ENCODE measurements at places on chromosomes 6 and 20.

GRCh38 chr20:33053291-33054106, at the start of gene BPIFB3:
Gene BPIFB3 (plus strand): TSS chr20:33053903. CDS start chr20:33055436, 1,533 bp downstream.
- no peak for DNase-seq

DNA sequence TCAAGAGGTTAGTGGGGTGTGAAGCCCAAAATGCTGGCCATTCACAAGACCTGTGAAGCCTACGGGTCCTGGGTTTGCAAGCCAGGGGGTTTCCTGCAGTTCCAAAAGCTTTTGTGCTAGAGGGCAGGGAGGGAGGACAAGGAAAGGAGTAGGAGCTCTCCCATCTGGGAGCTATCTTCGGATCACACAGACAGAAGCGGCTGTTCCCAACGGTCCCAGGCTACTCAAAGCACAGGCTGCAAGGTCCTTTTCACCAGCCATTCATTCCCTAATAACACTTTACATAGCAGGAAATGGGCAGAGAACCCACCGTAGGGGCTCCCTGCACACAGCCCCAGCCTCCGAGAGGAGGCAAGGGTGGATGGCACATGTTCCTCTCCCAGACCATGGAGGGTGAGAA, 296.9 kb downstream of the FOXC1 start:
- DNase-seq = no peak

DNA sequence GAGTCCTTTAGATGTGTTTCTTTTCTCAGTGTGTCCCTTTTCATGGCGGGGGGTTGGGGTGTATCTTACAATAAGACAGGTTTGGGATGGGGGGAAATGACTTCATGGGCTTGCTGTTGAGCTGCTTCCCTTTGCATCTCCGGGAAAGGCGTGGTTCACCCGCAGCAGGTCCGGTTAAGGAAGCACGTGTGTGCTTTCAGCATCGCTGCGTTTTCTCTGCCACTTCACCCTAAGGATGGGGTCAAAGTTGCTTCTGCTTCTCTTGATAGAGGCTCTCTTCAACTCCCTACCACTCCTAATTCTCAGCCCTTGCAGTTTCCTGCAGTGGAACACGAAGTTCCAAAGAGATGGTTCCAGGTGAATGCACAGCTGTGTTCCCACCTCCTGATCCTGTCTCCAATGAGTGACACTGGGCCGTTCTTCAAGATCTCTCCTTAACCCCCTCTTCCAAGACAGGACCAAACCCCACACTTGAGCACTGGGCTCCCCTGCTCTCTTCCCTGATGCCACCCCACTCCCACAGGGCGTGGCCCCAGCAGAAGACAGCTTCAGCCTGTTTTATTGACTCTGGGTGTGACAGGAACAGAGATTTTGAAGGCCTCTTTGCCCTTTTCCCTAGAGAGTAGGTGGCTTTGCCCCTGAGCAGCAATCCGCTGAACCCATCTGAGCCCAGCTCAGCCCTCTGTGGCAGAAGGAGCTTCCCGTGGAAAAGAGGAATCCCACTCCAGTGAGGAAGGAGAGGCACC, 85.2 kb downstream of the PLEKHG1 start:
- no peak for DNase-seq

DNA sequence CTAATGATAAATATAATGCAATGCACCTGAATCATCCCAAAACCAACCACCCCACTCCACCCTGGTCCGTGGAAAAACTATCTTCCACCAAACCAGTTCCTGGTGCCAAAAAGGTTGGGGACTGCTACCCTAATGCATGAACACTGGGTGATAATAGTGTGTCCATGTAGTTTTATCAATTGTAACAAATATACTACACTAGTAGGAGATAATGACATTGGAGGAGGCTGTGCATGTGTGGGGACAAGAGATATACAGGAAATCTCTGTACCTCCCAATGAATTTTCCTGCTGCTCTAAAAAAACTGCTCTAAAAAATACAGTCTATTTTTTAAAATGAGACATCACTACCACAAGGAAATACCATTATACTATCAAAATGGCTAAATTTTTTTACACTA, 20.5 kb downstream of the CEP85L start:
- no peak for DNase-seq

GRCh38 chr6:107369493-107369892, 89.9 kb downstream of the PDSS2 start:
- no peak for DNase-seq

- peak; percentile 34 for DNase-seq
Measured at GRCh38 chr6:27078734-27079357, 168.7 kb upstream of the PRSS16 start.

GRCh38 chr6:41881506-41881905, 13.7 kb downstream of the USP49 start:
- no peak for DNase-seq

DNA sequence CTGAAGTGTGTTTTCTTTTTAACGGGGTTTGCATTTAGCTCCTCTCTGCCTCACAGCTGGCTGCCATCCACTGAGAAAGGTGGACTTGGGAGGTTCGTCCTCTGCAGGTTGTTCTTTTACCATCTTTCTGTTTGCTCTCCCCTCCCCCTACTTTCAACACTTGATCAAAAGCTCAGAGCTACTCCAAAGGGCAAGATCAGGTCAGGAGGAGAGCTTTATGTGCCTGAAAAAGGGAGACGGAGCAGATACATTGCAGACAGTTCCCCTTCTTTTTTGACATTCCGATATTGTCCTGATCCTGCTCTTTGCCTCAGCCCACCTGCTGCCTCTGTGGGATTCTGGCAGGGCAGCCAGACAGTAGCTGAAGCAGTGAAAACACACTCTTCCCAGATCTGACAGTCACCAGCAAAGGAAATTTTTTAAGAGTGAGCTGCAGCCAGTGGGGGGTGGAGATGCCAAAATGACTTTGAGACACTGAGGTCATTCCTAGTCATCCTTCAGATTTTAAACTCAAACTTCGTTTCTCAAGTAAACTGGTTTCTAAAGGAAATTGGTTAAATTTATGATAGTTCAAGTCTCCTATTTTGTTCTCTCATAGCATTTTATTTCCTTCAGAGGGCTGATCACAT, 26.5 kb downstream of the SMLR1 start:
- DNase-seq = no peak

- no peak for DNase-seq
Measured at GRCh38 chr6:5710516-5710915, 296.2 kb downstream of the NRN1 start.

DNA sequence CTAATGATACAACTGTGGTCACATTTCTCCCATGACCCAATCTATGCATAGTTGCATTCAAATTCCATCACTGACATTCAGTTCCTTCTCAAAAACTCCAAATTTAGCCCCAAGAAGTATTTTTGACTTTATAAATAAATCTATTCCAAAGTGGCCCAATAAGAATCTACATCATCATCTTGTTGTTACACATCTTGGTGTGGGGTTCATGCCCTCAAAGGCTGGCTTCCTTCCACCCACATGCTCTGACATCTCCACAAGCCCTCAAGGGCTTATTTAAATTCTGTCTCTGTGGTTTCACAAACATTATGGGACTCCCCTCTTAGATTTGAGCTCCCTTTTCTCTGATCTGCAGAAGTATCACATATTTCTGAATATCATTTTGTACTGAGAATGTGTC, 585.3 kb upstream of the BTBD3 start:
- DNase-seq = no peak

- DNase-seq = no peak
Measured at GRCh38 chr6:111469543-111469942, 13.5 kb downstream of the REV3L start.

GRCh38 chr6:111523484-111524167, 40.6 kb upstream of the REV3L start:
- no peak for DNase-seq

- DNase-seq = no peak
Measured at GRCh38 chr6:35264550-35265274, 5.2 kb downstream of the ZNF76 start.

- DNase-seq = no peak
Measured at GRCh38 chr20:37941992-37942391, 39.1 kb downstream of the VSTM2L start.

DNA sequence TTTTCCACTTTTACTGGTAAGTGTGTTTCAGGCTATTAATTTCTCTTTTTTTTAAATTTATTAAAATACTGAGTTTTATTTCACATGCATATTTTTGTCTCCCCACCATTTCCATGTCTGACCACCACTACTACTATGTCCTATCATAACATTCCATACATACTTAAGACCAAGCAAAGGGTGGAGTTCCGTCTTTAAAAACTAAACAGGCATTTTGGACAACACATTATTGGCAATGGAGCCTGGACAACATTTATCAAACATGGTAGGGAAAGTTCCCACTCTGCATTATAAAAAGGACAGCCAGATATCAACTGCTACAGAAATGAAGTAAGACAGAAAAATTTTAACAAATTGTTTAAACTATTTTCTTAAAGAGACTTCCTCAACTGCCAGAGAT, 91.9 kb downstream of the LMBRD1 start:
- no peak for DNase-seq

- DNase-seq = peak; percentile 87
Measured at GRCh38 chr20:23637282-23638221, at the start of gene CST3. Gene CST3 (minus strand): TSS chr20:23637955. CDS start chr20:23637862, 93 bp downstream.

DNA sequence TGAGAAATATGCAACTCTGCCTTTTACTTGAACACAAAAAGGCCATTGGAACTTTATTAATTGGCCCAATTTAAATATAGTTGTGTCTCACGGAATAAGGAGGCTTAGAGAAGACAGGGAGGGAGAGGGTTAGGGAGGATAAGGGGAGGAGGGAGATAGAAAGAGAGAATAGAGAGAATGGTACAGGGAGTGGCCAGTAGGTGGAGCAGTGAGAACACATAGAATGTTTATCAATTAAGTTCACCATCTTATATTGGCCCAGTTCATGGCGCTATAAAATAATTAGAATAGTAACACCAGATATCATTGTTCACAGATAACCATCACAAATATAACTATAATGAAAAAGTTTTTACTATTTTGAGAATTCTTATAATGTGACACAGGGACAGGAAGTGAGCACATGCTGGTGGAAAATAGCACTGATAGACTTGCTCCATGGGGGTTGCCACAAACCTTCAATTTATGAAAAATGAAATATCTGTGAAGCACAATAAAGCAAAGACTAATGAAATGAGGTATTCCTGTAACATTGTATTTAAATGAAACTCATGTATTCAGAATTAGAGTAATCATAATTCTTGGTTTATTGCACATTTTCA, 374.1 kb upstream of the MANEA start:
- DNase-seq = peak; percentile 18

DNA sequence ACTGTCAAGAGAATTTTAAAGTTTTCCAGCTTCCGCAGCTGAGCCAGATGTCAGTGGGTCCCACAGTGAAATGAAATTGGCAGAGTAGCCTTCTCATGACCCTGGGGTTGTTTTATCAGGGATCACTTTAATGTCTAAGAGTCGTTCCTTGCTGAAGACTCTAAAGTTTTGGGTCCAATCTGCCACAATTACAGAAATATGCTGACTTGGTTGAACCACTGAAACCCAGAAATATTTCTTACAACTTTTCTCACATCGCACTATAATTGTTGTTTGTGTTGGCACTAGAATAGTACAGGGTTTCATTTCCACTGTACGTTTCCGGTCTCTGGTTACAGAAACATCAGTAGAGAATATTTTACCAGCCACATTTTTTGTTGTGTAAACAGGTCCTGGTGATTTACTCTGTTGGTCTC, 109.0 kb downstream of the HMGCLL1 start:
- no peak for DNase-seq

DNA sequence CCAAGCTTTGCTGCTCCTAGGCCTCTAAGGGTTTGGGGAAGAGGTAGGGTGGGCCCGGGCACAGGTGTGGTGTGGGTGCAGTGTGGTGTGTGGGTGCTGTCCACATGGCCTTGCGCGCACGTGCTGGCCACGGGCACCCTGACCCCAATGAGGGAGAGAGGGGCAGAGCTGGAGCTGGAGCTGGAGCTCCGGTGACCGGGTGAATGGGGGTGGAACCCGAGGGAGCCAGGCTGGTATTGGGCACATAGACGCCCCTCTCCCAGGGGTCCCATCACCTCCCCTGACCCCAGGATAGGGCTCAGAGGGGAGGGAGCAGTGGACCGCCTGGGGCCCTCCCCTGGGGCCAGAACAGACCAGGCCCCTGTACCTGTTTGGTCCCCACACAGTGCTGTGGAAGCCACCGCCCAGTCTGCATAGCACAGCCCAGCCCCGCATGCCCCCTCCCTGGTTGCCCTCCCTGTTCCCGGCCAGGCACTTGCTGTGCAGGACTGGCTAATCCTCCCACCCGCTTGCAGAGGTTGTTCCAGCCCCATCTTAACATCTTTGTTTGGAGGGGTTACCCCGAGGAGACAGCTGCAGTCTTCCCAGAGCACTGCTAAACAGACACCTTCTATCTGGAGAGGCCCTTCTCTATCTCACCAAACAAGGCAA, 984 bp downstream of the ADAM33 start:
- DNase-seq = no peak

- no peak for DNase-seq
Measured at GRCh38 chr6:127967708-127968107, 66.8 kb upstream of the THEMIS start.

GRCh38 chr20:62985444-62985778, 21.4 kb downstream of the BHLHE23 start:
- DNase-seq = no peak

- no peak for DNase-seq
Measured at GRCh38 chr20:46575937-46576461, 25.5 kb upstream of the OCSTAMP start.

GRCh38 chr20:50012282-50013263, 29.8 kb downstream of the SNAI1 start:
- DNase-seq = no peak

DNA sequence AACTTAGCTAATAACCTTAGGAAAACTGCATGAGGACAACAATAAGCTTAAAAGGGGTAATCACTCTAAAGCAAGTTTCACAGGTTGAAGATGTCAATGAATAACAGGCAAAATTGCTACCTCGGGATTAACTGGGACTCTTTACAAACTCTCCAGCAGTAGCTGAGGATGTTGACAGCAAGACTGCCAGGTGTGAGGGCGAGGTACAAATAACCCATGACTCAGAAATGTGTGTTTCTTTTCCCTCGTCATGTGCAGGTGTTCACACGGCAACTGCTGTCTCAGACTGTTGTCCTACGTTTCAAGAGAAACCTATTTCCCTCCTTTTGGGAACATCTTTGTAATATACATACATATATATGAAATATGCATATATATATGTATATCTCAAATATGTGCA, 15.9 kb downstream of the BCAS1 start:
- DNase-seq = no peak

- no peak for DNase-seq
Measured at GRCh38 chr6:155075930-155076695, 81.0 kb downstream of the TIAM2 start.

GRCh38 chr6:31328355-31328960, 28.5 kb downstream of the HLA-B start:
- no peak for DNase-seq

GRCh38 chr20:10469599-10469998, 34.5 kb downstream of the SLX4IP start:
- peak; percentile 40 for DNase-seq

- no peak for DNase-seq
Measured at GRCh38 chr6:37140145-37140544, 29.8 kb upstream of the PIM1 start.

DNA sequence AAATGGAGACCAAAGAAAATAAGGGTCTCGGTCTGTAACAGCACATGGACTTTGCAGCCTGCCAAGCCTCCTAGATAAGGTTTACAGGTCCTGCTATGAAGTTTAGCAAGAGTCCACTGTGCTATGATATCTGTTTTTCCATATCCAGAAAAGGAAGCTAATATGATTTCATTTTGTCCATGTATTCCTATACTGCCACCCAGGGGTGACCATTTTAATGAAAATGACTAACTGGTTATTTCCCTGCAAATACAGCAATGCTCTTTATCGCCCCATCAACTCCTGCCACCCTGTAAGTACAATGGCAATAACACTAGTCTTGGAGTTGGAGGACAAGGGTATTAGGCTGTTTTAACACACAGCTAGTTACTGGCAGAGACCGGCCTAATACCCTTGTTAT, 115.2 kb upstream of the GLP1R start:
- DNase-seq = no peak

GRCh38 chr6:169385237-169385880, 131.7 kb upstream of the THBS2 start:
- DNase-seq = no peak
